ENCODE measurements at places on chromosomes 13 and 19. TPM values are rescaled to one million over a fixed set of nuclear protein-coding genes. Genes with fewer than 3 reads are reported as not detected.
A peak's percentile ranks its signal among the peaks of the same experiment; 100 is the strongest.

Gene CGB3
- not detected for total RNA-seq

Gene MYBPC2
- total RNA-seq = 0.28 TPM

DNA sequence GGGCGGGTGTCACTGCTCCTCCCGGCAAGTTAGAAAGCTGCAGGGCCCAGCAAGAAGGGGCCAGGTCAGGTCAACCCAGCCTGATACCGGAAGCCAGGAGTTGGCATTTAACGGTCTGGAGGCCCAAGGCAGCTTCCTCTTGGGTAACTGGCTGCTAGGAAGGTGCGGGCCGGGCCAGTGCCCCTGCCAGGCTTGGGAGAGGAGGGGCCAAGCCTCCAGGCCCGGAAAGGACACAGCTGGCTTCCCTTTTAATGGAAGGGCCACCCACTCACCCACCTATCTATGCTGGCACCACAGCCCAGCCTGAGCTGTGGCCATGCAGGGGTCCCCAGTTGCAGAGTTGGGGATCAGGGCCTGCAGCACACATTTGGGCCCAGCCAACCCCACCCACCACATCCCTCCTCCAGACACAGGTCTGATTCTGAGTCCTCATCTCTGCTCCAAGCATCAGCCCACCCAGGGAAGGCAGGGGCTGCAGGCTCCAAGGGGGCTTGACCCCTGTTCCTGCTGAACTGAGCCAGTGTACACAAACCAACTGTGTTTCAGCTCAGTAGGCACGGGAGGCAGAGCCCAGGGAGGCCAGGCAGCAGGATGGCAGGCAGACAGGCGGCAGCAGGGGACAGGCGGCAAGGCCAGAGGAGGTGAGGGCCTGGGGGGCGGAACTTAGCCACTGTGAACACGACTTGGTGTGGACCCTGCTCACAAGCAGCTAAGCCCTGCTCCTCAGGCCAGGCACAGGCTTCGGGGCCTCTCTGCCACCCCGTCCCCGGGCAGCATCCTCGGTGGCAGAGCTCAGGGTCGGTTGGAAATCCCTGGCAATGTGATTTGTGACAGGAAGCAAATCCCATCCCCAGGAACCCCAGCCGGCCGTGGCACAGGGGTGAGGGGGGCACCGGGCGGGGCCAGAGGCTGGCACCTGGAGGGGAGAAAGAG lies 40.8 kb downstream of the ZSWIM4 start:
- H3K4me1 ChIP-seq = peaks cover 53% of the 10 kb centered on the region
- DNase-seq = no peak
- peak overlapping the region; percentile 65 for H3K4me3 ChIP-seq
- peak overlapping the region; percentile 87 for H3K27ac ChIP-seq

GRCh38 chr19:5445561-5446055 lies 9.6 kb upstream of the ZNRF4 start:
- H3K27ac ChIP-seq = no peak overlapping the region
- no peaks in the 10 kb centered on the region for H3K36me3 ChIP-seq
- H3K27me3 ChIP-seq = no peaks in the 10 kb centered on the region
- no peak overlapping the region for H3K4me3 ChIP-seq
- no peaks in the 10 kb centered on the region for H3K4me1 ChIP-seq
- no peak for DNase-seq

DNA sequence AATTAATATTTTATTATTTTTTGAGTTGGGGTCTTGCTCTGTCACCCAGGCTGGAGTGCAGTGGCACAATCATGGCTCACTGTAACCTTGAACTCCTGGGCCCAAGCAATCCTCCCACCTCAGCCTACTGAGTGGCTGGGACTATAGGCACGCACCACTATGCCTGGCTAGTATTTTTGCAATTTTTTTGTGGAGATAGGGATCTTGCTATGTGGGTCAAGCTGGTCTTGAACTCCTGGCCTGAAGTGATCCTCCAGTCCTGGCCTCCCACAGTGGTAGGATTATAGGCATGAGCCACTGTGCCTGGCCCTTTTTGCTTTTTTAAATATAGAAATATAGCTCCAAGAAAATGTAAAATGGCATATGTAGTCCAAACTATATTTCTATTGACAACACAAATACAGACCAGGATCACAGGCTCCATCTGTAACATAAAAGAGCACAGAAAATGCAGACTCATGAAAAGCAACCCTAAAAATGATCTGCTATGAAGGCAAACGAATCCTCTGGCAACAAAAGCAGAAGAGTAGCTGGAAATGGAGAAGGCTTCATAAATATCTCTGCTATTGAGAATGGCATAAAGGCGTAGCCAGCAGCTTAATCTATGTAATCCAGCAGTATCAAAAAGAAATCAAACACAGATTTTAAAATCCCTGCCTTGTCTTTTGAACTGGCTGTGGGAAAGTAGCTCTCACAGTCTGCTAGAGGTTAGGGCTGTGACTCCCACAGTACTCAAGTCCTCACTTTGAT lies 200.6 kb downstream of the LHFPL6 start:
- no peaks in the 10 kb centered on the region for H3K36me3 ChIP-seq
- no peaks in the 10 kb centered on the region for H3K4me1 ChIP-seq
- no peaks in the 10 kb centered on the region for H3K27me3 ChIP-seq
- no peak overlapping the region for H3K27ac ChIP-seq

DNA sequence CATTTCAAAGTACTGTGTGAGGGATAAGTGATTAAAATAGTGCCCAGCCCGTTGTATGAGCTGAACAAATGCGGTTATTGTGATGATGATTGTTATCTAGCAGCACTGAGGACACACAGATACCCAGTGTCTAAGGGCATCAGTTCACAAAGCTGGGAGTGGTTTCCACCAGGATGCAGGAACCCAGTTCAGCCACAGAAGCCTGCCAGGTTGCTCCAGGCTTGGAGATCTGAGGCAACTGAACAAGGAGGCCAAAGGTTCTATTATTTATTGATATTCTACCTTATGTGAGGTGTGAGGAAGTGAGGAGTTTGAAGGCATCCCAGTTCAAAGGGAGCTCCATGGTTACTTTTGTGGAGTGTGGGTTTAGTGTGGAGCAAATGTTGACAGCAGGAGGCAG lies 13.2 kb downstream of the DIAPH3 start:
- peaks cover 2% of the 10 kb centered on the region for H3K4me1 ChIP-seq
- no peaks in the 10 kb centered on the region for H3K27me3 ChIP-seq
- H3K4me3 ChIP-seq = no peak overlapping the region
- peaks cover 15% of the 10 kb centered on the region for H3K36me3 ChIP-seq

Measured in activated CD4-positive, alpha-beta memory T cell treated with anti-CD3 and anti-CD28 coated beads, Interleukin-2, amount 10 ng/mL, durations not matched to agents 7 days and 5 days (primary cell).